B cell (primary cell): ENCODE measurements at places on chromosomes 1 and 21. TPM values are rescaled to one million over a fixed set of nuclear protein-coding genes. Genes with fewer than 3 reads are reported as not detected.

DNA sequence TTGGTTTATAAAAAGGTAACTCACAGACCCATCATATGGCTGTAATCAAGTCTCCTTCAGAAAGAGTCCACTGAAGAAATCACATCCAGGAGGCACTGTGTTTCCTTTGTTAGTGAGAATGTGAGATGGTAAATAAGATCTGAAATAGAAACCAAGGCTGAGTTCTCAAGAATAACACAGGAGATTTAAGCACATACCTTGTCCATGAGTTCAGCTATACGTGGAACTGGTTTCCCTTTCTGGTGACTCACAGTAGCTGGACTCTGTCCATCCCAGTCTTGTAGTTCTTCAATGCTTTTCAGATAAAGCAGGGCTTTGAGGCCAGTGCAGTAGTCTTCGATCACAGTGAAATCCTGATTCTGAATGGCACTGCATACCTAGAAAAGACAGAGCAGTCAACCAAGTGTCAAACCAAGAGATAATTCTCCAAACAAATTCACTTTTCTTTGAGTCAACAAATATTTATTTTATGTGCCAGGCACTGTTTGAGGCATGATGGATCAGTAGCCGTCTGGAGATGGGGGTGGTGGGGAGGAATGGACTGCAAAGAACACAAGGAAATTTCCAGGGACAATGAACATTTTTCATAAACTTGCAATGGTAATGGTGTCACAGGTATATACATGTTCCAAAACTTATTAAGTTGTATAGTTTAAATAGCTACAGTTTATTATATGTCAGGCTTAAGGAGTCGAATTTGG, 471.4 kb downstream of the PTBP2 start:
- no peak for DNase-seq

GRCh38 chr1:172373864-172374263, 46.6 kb upstream of the C1orf105 start:
- no peak for DNase-seq

GRCh38 chr1:150987924-150988323, 5.8 kb downstream of the ANXA9 start:
- no peak for DNase-seq

DNA sequence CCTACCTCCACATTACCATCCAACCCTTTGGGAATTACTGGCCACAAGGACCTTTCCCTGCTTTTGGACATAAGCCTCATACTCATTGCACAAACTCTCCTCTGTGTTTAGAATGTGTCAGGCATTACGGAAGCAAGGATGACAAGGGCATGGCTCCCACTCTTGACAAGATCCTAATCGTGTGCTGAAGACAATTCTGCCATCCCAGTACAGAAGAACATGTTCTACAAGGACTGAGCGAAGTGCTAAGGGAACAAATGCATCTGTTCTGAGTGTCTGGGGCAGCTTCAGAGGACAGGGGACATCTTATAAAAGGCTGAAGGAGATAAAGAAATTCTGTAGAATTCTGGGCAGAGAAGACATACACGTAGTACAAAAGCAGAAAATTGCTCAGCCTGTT, 378.5 kb upstream of the CAMK1G start:
- DNase-seq: no peak

Gene CENPF
- 2.9 and 3.0 TPM in 2 replicates for total RNA-seq

- no peak for DNase-seq
These were observed 13.0 kb downstream of the NES start for GRCh38 chr1:156664046-156664766.

- DNase-seq: no peak
These were observed 57.0 kb upstream of the MUTYH start for GRCh38 chr1:45397285-45397684.

- DNase-seq: no peak
These were observed 58.6 kb downstream of the H3-3A start for GRCh38 chr1:226121049-226121586.

Gene SLC16A4
- total RNA-seq: 1.9 and 2.6 TPM in 2 replicates

GRCh38 chr1:48066936-48067335, 69.8 kb upstream of the TRABD2B start:
- no peak for DNase-seq

- no peak for DNase-seq
These were observed 214 bp downstream of the NCAM2 start for GRCh38 chr21:20998456-20998789.

GRCh38 chr1:97084546-97084945, 363.0 kb downstream of the PTBP2 start:
- no peak for DNase-seq

DNA sequence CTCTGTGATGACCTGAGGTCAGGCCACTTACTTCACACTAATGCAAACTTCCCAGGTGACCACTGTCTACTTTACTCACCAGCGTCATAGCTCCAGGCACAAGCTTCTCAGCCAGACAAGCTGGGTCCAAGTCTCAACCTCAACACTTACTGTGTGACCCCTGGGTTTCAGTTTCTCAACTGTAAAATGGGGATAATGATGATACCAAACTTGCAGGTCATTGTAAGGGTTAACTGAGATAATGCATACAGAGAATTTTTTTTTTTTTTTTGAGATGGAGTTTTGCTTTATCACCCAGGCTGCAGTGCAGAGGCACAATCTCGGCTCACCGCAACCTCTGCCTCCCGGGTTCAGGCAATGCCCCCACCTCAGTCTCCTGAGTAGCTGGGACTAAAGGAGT, 34.7 kb downstream of the AK2 start:
- no peak for DNase-seq

DNA sequence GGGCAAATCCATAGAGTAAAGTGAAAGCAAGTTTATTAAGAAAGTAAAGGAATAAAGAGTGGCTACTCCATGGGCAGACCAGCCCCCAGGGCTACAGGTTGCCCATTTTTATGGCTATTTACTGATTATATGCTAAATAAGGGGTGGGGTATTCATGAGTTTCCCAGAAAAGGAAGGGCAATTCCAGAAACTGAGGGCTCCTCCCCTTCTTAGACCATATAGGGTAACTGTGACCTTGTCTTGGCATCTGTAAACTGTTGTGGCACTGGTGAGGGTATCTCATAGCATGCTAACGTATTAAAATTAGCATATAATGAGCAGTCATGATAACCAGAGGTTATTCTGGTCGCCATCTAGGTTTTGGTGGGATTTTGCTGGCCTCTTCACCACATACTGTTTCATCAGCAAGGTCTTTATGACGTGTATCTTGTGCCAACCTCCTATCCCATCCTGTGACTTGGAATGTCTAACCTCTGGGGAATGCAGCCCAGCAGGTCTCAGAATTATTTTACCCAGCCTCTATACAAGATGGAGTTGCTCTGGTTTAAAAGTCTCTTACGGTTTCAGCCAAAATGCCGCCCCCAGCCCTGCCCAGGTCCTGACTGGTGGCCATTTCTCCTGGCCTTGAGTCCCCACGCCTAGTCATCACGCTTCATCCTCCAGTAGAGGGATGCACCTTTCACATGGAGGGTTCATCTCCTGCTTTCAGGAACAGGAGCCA, 982 bp upstream of the TRIM17 start:
- DNase-seq: no peak
